ENCODE measurements at places on chromosomes 2 and 18. TPM values are rescaled to one million over a fixed set of nuclear protein-coding genes. Genes with fewer than 3 reads are reported as not detected.

The MC4R gene
- polyA plus RNA-seq = not detected

The DCDC2C gene
- polyA plus RNA-seq = not detected

The AKAIN1 gene
- polyA plus RNA-seq = not detected

The KIF5C gene
- 0.17 TPM for polyA plus RNA-seq

- DNase-seq = no peak
These were observed 90.5 kb upstream of the TACR1 start for GRCh38 chr2:75289771-75290170.

GRCh38 chr2:101559551-101559950, 84.6 kb upstream of the RFX8 start:
- no peak for DNase-seq

DNA sequence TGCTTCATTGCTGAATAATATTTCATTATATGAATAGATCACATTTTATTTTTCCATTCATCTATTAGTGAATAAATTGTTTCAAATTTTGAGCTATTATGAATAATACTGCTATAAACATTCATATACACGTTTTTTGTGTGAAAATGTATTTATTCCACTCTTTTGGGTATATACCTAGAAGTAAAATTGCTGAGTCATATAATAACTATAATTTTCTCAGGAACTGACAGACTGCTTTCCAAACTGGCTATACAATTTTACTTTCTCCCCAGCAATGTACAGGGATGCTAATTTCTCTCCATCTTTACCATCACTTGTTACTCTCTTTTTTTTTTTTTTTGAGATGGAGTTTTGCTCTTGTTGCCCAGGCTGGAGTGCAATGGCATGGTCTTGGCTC, 35.5 kb upstream of the BAZ2B start:
- no peak for DNase-seq

GRCh38 chr18:59597049-59597448, 100.2 kb downstream of the CCBE1 start:
- no peak for DNase-seq
